Kidney epithelial cell (primary cell): ENCODE measurements at places on chromosomes 4 and X.

- no peak for DNase-seq
These were observed 152.0 kb downstream of the IL15 start for GRCh38 chr4:141788169-141788915.

DNA sequence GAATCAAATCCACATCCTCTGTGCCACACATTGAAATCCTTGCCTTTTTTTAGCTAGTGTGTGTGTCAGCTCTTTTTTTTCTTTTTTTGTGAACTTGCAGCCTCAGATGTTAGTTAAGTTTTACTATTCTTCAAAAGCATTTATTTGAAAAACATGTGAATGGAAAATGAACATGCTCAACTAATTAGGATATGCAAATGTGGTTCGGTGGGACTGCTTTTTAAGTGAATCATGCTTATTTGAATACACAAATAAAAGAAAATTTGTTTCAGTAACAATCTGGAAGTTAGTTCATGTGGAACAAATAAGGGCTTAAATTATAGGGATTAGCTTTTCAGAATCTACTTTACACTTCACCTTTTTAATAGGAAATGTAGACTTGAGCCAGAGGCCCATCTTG lies 751.5 kb upstream of the FAM241A start:
- no peak for DNase-seq

- peak; percentile 10 for DNase-seq
These were observed 250.5 kb downstream of the TECRL start for GRCh38 chr4:64158648-64159326.

DNA sequence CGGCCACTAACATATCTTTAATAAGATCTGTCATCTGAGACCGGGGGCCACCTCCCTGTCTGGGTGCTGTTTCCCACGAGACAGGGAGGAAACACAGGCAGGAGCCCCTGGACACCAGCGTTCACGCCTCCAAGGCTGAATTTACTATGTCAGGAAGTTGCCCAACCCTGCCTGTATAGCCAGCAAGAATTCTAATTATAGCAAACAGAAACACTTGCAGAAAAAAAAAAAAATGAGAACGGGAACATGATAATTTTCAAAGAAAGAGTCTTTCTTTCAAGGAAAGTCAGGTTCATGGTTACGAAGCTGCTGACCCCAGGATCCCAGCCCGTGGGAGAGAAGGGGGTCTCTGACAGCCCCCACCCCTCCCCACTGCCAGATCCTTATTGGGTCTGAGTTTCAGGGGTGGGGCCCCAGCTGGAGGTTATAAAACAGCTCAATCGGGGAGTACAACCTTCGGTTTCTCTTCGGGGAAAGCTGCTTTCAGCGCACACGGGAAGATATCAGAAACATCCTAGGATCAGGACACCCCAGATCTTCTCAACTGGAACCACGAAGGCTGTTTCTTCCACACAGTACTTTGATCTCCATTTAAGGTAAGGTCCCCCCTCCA lies at the start of gene IL3RA:
Gene IL3RA (plus strand): TSS at position 455 of the 613 bp plus-strand sequence. CDS start 4,981 bp downstream, outside the sequence.
- no peak for DNase-seq

DNA sequence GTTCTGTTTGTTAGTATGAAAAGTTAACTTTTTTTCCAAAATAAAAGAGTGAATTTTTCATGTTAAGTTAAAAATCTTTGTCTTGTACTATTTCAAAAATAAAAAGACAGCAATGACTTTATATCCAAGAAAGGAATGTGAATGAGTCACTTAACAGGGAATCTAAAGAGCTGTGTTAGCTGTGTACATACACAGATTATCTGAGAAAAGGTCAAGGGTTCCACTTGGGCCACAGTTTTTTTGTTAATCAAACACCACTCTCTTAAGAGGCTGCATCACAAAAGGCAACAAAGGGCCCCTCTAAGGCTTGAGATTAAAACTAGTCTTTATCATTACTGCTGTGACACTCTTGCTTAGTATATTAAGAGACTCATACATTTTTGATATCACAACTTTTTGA lies 82.1 kb downstream of the FIP1L1 start:
- peak; percentile 5 for DNase-seq

- peak; percentile 50 for DNase-seq
These were observed 360.1 kb upstream of the ZCCHC13 start for GRCh38 chrX:73943693-73944562.

- DNase-seq = no peak
These were observed 340.9 kb downstream of the CHIC1 start for GRCh38 chrX:73903941-73904340.

- peak; percentile 98 for DNase-seq
These were observed 24.8 kb downstream of the PDGFC start for GRCh38 chr4:156946516-156947424.

DNA sequence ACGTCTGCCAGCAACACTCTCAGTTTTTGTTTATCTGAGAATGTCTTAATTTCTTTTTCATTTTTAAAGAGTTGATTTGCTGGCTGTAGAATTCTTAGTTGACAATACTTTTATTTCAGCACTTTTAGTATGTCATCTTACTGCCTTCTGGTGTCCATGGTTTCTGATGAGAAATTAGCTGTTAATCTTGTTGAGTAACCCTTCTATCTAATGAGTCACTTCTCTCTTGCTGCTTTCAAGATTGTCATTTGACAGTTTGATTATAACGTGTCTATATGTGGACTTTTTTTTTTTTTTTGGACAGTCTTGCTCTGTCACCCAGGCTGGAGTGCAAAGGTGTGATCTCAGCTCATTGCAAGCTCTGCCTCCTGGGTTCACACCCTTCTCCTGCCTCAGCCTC lies 24.0 kb upstream of the TMEM255A start:
- DNase-seq = no peak

DNA sequence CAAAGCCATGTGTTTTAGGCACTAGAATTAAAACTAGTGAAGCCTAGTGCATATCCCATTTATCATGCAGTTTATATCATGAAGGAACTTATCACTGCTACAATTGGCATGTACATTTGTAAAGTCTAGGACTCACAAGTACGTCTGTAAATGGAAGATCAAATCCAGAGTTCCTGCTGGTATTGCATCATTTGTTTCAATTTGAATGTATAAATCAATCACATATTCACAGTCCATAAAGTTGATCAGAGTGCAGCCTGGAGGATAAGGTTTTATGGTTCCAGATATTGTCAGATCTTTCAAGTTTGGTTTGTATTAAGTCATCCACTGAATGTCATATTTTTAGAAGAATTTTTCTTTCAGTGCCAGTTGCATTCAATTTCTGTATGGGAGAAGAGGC lies 32.6 kb upstream of the PDE5A start:
- DNase-seq = no peak

GRCh38 chr4:24363751-24364150 lies 220.6 kb downstream of the DHX15 start:
- no peak for DNase-seq

DNA sequence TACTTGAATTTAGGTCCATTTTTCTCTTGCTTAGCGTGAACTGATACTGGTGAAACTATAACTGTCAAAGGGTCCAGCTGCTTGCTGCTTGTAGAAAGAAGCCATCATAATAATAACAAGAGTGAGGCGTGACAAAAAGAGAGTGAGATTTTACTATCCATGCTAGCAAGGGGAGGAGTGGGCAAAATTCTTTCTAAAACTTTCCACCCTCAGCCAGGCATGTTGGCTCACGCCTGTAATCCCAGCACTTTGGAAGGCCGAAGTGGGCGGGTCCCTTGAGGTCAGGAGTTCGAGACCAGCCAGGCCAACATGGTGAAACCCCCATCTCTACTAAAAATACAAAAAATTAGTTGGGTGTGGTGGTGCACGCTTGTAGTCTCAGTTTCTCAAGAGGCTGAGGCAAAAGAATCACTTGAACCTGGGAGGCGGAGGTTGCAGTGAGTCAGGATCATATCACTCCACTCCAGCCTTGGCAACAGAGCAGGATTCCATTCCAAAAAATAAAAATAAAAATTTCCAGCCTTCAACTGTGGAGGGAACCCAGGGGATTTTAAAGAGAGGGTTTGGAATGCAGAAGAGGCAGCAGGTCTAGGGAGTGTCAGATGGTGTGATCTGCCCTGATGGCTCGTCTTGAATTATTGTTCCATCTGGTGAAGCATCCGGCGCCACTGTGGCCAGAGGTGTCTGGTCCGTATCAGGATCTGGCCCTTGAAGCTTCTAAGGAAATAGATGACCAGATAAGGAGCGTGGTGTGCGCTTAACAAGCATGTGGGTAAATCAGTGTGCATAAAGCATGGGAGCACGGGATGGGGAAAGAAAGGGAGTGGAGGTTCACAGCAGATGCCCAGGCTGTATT lies 51.8 kb downstream of the LRP2BP start:
- DNase-seq = no peak

DNA sequence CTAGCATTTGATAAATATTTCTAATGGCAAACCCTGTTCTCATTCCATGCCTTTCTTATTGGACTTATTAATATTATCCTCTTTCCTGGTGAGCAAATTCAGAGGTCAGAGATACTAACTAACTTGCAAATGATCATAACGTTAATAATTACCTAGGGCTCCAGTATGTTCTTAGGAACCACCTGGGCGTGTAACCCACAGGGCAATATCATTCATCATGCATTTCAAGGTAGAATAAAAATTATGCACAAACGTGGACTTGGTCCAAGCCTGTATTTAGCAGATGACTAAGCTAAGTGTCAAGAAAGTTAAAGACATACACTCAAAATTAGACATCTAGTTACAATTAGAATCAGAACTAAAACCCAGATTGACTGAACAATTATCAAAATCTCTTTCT lies 850.1 kb downstream of the TRIML1 start:
- peak; percentile 69 for DNase-seq

GRCh38 chr4:55169352-55169961 lies 44.1 kb upstream of the KDR start:
- DNase-seq = no peak

DNA sequence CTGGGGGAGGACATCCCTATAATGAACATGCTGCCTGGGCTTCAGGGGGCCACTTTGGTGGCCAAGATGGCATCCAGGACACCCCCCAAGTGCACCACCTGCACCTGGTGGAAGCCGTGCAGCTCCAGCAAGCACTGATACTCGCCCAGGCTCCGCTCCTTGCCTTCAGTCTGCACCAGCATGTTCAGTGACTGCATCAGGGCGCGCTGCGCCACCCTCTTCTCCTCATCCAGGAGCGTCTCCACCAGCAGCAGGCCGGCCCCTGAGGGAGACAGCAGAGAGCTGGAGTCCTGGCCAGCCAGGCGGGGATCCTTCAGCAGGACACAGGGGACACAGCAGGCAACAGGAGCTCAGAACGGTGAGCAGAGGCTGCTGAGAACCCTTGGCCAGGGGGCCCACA lies 11.3 kb upstream of the SLC25A6 start:
- no peak for DNase-seq

GRCh38 chr4:133320576-133321170 lies 171.6 kb downstream of the PCDH10 start:
- DNase-seq = no peak

GRCh38 chr4:109649872-109650271 lies 53.4 kb downstream of the CASP6 start:
- DNase-seq = no peak

- no peak for DNase-seq
These were observed 902 bp upstream of the LARP1B start for GRCh38 chr4:128060121-128060698.

- DNase-seq = no peak
These were observed 2362.4 kb upstream of the TENM3 start for GRCh38 chr4:179880756-179881155.

- DNase-seq = no peak
These were observed 201.8 kb upstream of the VCX start for GRCh38 chrX:7641141-7641540.

- DNase-seq = peak; percentile 71
These were observed 66.8 kb downstream of the SOWAHB start for GRCh38 chr4:76830964-76831703.
